ENCODE measurements at places on chromosomes 12 and 14.

GRCh38 chr14:102908766-102909455 lies 13.6 kb upstream of the AMN start:
- DNase-seq: no peak

GRCh38 chr12:50353869-50354593 lies 42.4 kb downstream of the FAM186A start:
- no peak for DNase-seq

- DNase-seq: no peak
Observed at GRCh38 chr12:30329281-30329680, 366.4 kb downstream of the IPO8 start.

DNA sequence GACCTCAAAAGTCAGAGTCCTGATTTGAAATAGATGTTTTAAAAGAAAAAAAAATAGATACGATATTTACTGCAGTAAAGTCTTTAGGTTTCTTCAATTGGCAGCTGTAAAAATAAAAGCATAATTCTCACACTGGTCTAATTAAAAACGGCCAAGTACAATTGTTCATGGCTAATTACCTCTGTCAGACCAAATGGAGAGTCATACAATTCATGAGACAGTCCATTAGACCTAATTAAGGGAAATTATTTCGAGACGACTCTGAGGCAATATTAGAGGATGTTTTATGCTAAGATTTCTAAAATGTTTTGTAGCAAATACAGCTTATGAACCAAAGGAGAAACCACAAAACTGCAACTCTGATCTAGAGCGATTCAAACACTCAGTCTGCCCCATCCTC lies 131.3 kb downstream of the PHLDA1 start:
- no peak for DNase-seq

DNA sequence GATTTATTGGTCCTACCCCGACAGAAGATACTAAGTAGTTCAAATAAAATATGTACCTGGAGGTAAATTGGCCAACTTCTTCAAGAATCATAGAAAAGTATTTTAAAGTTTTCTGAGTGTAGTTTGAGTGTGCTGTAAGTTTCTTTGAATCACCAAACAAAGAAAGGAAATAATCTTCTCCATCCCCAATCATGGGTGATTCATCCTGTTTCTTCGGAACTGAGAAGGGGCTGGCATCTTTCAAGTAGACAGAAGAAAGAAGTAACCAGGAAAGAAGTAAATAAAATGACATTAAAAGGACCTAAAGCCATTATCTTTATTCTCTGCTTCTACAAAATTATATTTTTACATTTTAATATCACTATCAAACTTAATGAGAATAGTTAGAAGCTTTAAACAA lies 6.8 kb downstream of the LMNTD1 start:
- no peak for DNase-seq

DNA sequence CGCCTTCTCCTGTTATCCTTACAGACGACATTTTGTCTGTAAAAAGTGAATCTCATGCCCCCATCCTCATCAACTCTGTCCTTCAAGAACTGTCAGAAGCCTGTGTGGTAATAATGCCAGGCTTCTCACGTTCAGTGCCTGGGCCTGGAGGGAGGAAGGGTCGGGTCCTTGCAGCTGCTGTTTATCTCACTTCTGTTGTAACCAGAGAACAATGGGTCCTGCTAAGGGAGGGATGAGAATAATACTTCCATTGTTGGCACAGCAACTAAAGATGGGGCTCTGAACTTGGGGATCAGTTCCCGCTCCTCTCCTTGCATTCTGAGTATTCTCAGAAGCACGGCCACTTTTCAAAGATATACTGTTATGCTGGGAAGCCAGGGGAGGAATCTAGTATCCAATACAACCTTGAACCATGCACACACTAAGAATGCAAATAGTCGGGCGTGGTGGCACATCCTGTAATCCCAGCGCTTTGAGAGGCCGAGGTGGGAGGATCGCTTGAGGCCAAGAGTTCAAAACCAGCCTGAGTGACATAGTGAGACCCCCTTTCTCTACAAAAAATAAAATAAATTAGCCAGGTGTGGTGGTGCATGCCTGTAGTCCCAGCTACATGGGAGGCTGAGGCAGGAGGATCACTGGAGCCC lies 38.8 kb upstream of the NINJ2 start:
- no peak for DNase-seq

- no peak for DNase-seq
Observed at GRCh38 chr12:58602179-58602578, 318.1 kb downstream of the LRIG3 start.

Data from left kidney (tissue), 8 donors.